ENCODE measurements at places on chromosomes 7 and 10. TPM values are rescaled to one million over a fixed set of nuclear protein-coding genes. Genes with fewer than 3 reads are reported as not detected.
A peak's percentile ranks its signal among the peaks of the same experiment; 100 is the strongest.

DNA sequence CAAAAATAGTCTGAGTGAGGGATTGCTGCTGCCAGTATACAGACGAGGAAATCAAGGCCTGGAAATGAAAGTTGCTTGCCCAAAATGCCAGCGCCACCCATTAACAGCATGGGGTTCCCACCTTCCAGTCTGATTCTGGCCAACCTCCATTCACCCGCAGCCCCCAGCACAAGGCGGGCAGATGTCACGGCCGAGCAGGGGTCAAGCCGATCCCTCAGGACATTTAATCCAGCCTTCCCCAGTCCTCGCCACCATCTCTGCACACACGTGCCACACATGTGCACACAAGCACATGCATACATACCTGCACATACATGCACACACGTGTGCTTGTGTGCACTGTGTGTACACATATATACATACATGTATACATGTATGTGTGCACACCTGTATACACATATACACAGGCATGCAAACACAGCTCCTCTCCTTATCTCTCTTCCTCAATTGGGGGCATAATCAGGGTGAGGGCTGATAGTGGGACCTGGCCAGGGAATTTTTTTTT is 122.9 kb downstream of the GRID1 start:
- DNase-seq, result no peak

- no peak for DNase-seq
Measured at GRCh38 chr10:11177381-11177780, 159.7 kb downstream of the CELF2 start.

GRCh38 chr7:8232999-8233847 is 28.7 kb downstream of the ICA1 start:
- DNase-seq, result peak; percentile 55

DNA sequence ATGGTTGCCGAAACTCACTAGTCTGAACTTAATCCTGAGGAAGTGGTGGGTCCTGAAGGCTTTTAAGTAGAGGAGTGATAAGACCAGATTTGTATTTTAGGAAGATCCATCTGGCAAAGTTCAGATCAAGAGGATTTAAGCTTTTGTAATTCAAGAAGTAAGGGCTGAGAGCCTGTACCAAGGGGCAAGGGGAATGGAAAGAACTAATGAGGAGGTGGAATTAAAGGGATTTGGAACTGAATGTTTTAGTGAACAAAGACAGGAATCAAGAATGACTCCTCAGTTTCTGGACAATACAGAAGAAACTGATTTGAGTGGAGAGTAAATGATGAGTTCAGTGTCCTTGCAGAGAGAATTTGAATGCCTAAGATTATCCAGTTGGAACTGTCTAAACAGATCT is 249.0 kb downstream of the C7orf25 start:
- DNase-seq, result no peak

DNA sequence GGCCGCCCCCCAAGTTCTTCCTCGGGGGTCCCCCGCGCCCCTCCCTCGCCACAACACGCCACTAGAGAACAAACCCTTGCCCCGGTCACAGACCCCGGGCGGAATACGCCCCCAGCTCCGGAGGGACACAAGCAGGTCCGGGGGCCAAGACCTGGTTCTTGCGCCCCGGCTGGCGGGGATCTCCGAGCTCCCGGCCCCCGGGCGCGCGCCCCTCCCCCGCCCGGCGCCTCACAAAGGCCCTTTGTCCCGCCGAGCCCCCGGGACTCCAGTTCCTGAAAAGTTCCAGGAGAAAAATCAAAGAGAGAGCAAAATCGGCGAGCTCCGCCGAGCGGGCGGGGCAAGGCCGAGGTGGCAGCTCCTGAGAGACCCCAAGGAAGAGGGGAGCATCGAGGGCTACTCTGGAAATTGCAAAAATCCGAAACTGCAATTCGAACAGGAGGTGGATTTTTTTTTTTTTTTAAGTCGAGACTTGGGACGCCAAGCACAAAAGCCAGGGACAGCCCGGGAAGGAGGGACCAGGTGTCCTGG is 4.0 kb downstream of the TNRC18 start:
- no peak for DNase-seq

The ERVW-1 gene
- not detected for total RNA-seq

DNA sequence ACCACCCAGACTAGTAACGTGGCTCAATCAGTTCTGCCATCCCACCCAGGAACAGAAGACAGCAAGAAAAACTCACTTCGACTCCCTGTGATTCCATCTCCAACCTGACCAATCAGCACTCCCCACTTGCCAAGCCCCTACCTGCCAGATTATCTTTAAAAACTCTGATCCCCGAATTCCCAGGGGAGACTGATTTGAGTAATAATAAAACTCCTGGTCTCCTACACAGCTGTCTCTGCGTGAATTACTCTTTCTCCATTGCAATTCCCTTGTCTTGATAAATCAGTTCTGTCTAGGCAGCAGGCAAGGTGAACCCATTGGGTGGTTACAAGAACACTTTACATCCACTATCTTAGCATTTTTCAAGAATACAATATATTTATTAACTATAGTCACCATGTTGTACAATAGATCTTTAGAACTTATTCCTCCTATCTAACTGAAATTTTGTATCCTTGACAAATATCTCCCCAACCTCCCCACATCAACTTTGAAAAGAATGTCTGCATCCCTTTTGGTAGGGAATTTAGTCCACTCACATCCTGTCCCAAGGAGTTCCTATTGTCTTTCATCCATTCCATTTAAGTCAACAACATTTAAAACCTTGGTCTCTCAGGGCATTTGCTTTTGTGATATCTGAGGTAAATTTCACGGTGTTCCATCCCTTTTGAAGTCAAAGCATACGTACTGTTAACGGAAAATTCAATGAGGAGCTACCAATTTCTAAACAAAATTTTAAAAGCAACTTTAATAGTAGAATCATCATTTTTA is 163.7 kb downstream of the MACC1 start:
- DNase-seq, result no peak

The ENO4 gene
- under 0.01 TPM for total RNA-seq

DNA sequence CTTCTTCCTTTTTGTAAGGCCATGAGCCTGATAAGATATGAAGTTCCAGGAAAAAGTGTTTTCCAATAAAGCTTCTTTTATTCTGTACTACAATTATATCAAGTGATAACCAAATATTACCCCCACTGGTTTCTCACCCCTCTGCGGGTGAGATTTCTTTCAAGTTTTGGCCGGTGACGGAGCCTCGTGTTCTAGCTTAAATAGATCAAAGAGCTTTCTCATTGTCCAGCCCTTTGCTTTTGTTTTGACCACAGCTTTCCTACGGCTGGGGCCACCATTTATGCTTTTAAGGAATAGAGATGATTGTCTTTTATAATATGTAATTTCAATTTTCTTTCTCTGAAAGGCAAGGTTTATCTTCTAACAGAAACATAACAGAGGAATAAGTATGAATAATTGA is 196.7 kb upstream of the MTPN start:
- DNase-seq, result no peak

GRCh38 chr10:87740254-87740655 is 77.8 kb downstream of the ATAD1 start:
- peak; percentile 40 for DNase-seq

- DNase-seq, result peak; percentile 73
Measured at GRCh38 chr10:17056781-17057428, 72.7 kb downstream of the CUBN start.

DNA sequence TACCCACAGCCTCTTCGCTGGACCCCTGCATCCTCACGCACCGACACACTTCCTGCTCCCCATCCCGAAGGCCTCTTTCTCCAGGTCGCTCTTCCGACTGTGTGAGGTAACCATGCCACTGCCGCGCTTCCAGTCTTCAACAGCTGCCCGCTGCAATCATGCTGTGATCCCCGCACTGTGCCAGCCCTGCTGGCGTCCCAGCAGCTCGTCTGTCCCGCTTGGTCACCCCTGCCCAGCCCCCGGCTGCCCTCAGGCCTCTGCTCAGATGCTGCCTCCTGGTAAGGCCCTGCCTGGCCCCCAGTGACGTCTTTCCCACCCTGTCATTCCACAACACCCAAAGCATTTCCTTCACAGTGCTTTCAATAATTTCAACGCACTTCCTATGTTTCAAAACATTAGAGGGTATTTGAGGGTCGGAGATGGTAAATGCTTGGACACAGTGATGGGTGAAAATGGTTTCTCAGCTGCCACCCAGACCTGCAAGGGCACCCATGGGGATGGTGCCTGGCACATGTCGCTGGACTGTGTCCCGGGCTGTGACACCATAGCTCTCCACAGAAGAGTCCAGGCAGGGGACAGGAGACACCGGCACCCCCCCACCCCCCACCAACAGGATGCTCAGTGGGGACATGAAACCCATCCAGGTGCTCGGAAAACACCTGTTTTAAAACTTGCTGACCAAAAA is 125.2 kb downstream of the MAD1L1 start:
- no peak for DNase-seq

DNA sequence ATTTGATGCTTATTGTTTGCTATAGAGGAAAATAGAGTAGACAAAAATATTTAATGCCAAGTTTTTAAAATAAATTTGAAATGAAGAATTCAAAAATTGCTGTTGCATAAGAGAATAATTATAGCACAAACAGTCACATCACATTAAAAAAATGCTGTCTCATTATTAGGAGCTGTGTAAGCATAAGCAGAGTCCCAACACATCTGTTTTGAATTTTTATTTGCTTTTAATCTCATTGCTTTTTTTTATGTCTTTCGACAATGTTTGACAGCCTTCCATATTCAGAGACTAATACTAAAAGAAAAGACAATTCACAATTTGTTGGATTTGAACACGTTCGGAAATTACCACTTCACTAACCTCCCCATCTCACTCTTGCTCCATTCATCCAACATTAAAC is 143.5 kb downstream of the TFPI2 start:
- DNase-seq, result no peak

The CTNNA3 gene
- under 0.01 TPM for total RNA-seq

GRCh38 chr10:89278034-89278535 is 23.8 kb upstream of the IFIT2 start:
- peak; percentile 97 for DNase-seq
